Stimulated activated CD8-positive, alpha-beta memory T cell treated with anti-CD3 and anti-CD28 coated beads, Interleukin-12 subunit alpha, Interleukin-12 subunit beta, amount 100 ng/mL, for 1 hour (primary cell): ENCODE measurements at places on chromosomes 5 and 9.

- DNase-seq: no peak
These were observed 32.9 kb upstream of the SLC36A1 start for GRCh38 chr5:151414536-151414935.

- no peak for DNase-seq
These were observed 383.7 kb downstream of the CAAP1 start for GRCh38 chr9:26508897-26509296.

- DNase-seq: no peak
These were observed 138.7 kb downstream of the SNX18 start for GRCh38 chr5:54656261-54656728.

DNA sequence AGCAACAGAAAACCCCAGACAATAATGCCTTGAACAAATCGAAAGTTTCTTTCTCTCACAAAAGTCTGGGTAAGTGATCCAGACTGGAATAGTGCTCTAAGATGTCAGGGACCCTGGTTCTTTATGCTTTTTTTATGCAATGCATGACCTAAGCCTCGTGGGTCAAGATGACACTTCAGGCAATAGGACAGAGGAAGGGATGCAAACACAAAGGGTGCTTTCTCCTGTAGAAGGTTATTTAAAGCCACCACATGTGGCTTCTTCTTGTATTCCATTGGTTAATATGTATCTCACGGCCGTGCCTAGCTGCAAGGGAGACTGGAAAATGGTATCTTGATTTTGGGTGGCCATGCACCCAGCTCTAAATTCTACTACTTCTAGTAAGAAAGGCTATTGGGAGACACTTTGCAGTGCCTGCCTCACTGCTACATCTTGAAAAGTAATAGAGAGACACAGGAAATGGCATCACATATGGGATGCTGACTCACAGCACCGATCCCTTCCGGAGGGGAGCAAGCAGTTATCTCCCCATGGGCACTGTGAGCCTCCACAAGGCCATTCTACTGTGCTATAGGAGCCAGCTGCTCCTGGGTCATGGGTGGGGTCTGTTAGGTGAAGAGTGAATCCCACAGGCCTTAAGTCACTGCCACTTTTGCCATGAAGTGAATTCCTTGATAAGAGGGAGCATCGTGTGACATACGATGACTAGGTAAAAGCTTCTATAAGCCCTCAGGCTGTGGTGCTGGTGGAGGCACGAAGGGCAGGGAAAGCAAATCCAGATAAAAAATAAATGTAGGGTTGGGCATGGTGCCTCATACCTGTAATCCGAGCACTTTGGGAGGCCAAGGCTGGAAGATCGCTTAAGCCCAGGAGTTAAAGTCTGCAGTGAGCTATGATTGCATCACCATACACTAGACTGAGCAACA lies 32.5 kb upstream of the RAB14 start:
- no peak for DNase-seq

DNA sequence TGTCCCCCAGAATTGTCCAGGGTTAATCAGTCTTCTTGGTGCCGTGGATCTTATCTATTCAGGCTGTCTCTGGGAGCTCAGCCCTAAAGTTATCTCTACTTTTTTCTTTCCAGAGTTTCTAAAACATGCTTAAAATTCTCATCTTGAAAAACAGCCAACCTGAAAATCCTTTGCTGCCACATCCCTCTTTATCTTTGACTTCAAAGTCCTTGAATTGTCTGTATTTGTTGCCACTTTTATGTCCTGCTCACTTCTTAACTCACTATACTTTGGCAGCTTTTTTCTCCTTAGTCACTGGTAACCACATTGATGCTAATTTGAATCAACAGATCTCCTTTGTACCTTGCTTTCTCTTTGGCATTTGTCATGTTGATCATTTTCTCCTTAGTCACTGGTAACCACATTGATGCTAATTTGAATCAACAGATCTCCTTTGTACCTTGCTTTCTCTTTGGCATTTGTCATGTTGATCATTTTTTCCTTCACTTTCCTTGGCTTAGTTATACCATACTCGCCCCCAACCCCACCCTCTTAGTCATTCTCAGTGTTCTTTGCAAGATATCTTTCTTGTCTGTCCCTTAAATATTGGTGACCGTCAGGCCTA lies 8.5 kb downstream of the DMXL1 start:
- DNase-seq: no peak

- DNase-seq: no peak
These were observed 83.5 kb downstream of the HTR1A start for GRCh38 chr5:63878788-63879187.
